Activated CD4-positive, CD25-positive, alpha-beta regulatory T cell treated with anti-CD3 and anti-CD28 coated beads, Interleukin-2, amount 50 U/mL, for 24 hours (primary cell): ENCODE measurements at places on chromosomes 5 and 9.
A peak's percentile ranks its signal among the peaks of the same experiment; 100 is the strongest.

- ATAC-seq = peak; percentile 83
Observed at GRCh38 chr9:112028242-112029221, 131.9 kb downstream of the UGCG start.

- no peak for ATAC-seq
Observed at GRCh38 chr9:136140966-136141365, 22.3 kb upstream of the TMEM250 start.

DNA sequence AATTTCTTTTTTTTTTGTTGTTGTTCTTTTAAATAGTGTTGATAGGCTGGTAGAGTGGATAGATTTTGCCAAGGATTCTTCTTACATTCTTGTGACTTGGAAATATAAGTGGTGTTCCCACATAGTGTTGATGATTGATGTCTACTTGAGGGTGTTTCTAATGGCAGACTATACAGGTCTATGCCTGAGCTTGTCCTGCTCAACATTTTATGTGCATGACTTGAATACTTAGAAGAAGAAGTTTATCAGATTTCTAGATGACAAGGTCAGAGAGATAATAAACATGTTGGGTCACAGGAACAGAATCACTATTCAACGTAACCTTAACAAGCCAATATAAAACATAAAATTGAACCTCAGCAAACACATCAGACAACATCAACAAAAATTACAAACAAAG, 24.2 kb downstream of the XRCC4 start:
- ATAC-seq = no peak

GRCh38 chr9:121779381-121780117, 128.1 kb downstream of the DAB2IP start:
- no peak for ATAC-seq

DNA sequence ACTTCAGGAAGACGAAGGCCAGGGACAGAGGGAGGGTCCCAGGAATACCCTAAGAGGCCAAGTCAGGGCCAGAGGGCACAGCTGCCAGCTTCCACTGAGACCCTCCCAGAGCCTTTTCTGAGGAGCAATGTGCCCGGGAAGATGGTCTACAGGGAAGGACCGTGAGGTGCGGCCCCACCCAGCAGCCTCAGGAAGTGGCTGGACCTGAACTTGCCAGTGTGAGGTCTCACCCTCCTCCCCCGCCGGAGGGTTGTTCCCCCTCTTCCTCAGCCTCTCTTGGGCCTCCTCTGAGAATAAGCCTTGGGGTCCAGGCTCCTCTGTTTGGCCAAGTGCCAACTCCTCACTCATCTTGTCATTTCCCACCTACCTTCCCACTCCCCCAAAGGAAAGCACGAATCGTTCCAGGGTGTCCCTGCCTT, 13.4 kb upstream of the SLC25A51 start:
- ATAC-seq = no peak

DNA sequence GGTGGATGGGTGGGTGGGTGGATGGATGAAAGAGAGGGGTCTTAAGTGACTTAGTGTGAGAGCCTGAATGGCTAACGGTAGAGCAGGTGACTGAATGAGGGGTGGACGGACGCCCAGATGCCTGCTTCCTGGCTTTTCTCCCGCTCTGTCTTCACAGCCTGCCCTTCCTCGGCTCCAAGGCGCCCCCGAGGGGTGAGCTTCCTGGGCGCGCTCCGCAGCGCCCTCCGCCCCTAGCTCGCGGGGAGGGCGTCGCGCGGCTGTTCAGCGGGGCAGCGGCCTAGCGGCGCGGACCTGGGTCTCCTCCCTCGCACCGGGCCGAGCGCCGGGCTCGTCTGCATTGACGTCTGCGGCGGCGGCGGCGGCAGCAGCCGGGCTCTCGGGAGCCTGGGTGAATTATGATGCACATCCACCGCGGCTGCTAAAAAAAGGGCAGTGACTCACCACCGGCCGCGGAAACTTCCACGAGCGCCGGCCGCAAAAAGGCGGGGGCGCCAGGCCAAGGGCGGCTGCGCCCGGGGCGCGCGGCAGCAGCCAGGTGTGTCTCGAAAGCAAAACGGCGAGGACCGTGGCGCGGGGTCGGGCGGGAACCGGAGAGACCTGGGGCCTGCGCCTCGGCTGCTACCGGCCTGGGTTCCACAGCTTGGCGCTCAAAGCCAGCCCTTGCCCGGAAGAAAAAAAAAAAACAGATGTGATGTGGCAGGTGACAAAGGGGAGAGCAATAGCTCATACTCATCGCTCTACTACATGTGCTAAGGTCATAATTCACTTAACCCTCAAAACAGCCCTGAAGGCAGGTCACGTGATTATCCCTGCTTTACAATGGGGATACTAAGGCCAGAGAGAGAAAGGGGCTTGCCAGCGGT, 143.0 kb upstream of the ADRA1B start:
- peak; percentile 90 for ATAC-seq

- no peak for ATAC-seq
Observed at GRCh38 chr5:143205883-143206195, 197.6 kb downstream of the NR3C1 start.
